SK-MEL-5 (cell line): ENCODE measurements at places on chromosomes 5 and 9.
A peak's percentile ranks its signal among the peaks of the same experiment; 100 is the strongest.

GRCh38 chr5:68315679-68316271 is 100.2 kb downstream of the PIK3R1 start:
- no peak for DNase-seq

- no peak for DNase-seq
These were observed 648.3 kb downstream of the PDE4D start for GRCh38 chr5:59245198-59245597.

DNA sequence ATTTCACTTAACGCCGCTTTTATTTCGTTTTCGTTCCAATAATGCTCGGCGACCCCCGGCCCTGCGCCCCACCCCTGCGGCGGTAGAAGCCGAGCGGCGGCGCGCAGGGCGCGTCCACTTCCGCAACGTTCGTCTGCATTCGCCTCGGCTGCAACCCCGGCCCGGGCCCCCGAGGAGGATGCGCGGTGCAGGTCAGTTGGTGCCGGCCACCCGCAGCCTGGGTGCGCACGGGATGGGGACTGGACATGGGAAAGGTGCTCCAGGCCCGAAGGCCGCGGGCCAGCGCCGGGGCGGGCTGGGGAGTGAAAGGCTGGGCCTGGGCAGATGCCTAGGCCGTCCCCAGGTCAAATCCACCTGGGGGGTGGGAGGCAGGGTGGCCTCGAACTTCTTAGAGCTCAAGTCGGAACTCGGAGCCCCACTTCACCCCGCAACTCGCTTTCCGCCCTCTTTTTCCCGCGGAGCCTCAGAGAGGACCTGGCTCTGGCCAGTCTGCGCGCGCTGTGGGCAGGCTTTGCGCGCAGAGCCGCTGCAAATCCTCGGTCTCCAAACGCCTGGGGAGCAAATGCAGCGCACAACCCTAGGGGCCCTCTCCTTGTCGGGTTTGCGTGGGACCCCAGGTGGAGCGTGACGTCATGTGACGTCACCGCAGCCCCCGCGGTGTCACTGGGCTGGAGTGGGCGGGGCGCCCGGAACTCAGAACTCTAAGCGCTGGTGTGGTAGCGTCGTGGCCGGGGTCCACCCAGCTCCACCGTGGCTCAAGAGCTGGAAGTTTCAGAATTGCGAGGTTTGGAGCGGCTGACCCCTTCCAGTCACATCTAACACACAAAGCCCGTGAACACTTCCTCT is 3.3 kb downstream of the TLX3 start:
- DNase-seq: no peak

GRCh38 chr5:83474161-83474796 is 2.7 kb downstream of the VCAN start:
- peak; percentile 94 for DNase-seq

- no peak for DNase-seq
These were observed 4.6 kb upstream of the SUSD3 start for GRCh38 chr9:93053781-93054331.

- no peak for DNase-seq
These were observed 14.5 kb upstream of the ERGIC1 start for GRCh38 chr5:172819569-172819968.

DNA sequence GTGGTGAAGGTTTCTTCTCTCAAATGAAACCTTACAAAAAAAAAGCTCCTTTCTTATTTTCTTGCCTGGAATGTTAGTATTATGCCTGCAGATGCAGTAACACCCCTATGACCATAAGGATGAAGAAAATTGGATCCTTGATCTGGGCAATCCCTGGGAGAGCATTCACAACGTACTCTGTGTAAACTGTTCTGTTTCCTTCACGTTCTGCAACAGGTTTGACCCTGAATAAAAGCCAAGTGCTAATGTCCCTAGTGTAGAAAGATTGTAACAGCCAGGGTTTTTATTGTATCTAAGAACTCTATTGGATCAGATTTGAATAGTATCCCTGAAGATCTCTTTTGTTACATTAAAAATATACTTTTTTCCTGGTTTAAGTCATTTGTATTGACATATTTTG is 1639.6 kb upstream of the ACO1 start:
- DNase-seq: no peak

DNA sequence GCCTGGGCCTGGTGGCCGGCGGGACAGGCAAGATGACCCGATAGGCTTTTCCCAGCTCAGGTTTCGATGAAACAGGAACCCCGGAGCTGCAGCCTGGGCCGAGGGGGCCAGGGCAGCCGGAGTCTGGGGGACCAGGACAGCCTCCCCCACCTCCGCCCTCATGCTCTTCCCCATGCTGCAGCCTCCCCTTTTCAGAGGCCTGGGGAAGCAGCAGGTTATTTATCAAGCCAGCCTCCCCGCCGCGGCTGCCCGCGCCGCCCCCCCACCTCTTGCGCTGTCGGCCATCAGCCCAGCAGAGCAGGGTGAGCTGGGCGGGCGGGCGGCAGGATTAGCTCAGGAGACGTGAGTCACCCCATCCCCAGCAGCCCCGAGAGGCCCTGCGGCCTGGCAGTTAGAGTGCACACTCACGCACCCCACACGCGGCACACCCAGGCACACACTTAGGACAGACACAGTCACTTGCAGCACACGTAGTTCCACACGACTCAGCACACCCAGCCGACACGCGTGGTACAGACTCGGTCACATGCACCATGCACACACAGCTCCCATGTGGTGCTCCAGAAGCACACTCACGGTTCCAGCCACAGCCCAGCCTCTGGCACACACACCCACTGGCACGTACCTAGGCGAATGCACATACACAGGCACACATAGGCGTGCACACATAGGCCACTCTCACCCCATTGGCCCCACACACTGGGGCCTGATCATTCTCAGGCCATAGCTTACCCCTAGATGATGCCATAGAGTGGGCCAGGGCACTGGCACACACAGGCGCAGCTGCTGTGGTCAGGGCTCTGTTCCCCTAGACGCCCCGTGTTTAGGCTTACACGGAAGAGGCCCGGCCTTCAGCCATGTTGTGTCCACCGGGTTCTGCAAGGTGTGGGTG is 13.0 kb downstream of the CXXC5 start:
- DNase-seq: no peak

DNA sequence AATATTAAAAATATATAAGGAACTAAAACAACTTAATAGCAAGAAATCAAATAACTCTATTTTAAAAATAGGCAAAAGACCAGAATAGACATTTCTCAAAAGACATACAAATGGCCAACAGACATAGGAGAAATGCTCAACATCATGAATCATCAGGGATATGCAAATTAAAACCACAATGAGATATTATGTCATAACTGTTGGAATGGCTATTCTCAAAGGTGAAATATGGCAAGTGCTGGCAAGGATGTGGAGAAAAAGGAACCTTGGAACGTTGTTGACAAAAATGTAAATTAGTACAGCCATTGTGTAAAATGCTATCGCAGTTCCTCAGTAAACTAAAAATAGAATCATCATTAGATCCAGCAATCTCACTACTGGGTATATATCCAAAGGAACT is 468.5 kb downstream of the NFIB start:
- no peak for DNase-seq

- no peak for DNase-seq
These were observed 970.9 kb downstream of the EFNA5 start for GRCh38 chr5:106699796-106700195.

GRCh38 chr9:38309324-38310195 is 82.9 kb upstream of the ALDH1B1 start:
- DNase-seq: no peak

- DNase-seq: peak; percentile 65
These were observed 282.4 kb downstream of the EFNA5 start for GRCh38 chr5:107388141-107388861.

- DNase-seq: no peak
These were observed 35.7 kb upstream of the ALDH1B1 start for GRCh38 chr9:38356851-38357250.

GRCh38 chr5:74257060-74257527 is 383.4 kb downstream of the ENC1 start:
- DNase-seq: no peak

- DNase-seq: peak; percentile 58
These were observed 63.6 kb downstream of the RNF180 start for GRCh38 chr5:64229163-64229774.

DNA sequence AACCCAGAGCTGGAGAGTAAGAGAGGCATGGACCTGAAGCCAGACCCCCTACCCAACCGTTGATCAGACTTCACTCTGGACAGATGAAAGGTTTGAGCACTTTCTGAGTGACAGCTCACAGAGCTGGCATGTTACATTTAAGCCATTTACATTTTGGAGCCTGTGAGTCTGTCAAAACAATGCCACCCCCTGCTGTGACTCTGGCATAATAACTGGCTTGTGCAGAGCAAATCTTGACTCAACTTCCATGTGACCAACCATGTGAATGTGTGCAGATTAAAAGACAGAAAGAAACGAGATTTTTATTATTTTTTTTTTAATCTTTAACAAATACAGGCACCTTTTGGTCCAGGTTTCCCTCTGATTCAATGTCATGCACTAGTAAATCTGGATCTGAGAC is 48.5 kb downstream of the MFAP3 start:
- peak; percentile 48 for DNase-seq

DNA sequence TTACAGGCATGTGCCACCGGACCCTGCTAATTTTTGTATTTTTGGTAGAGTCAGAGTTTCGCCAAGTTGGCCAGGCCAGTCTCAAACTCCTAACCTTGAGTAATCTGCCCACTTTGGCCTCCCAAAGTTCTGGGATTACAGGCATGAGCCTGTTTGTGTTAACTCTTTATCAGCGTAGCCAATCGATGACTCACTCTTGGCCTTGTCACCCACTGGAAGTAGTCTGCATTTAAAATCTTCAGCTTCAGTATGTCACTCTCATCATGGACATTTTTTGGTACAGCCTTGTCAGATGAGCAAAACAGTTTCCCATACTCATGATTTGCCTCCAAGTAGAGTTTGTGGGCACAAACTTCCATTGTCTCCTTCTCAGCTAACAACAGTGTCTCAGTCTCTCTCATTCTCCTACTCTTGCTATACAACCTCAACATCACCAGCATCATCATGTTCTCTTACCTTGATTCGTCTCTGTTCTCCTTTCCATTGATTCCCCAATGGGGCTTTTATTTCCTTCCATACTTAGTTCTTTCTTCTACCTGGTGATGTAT is 22.5 kb downstream of the MUSK start:
- DNase-seq: peak; percentile 5

- DNase-seq: no peak
These were observed 604.9 kb upstream of the PTGER4 start for GRCh38 chr5:40074826-40075225.

DNA sequence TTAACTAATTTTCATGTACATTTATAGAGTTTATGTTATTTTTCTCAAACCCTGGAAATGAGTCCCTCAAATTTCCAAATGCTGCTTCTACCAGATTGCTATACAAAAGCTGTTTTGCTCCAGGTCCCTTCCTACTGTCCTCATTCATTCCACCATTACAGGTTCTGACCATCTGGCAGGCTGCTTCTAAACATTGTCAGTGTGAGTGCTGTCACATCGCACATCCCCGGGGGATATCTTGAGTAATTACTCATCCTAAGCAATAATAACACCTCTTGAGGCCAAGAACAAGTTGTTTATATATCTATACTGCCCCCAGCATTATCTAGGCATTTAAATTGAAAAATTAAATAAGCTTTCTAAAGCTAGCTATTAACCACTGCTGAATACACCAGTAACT is 1675.3 kb upstream of the CDH6 start:
- DNase-seq: no peak

- DNase-seq: no peak
These were observed 55.8 kb upstream of the ZFAND5 start for GRCh38 chr9:72420783-72421182.

GRCh38 chr5:126369995-126370731 is 53.0 kb upstream of the GRAMD2B start:
- peak; percentile 50 for DNase-seq

- DNase-seq: no peak
These were observed 64.5 kb downstream of the CEP120 start for GRCh38 chr5:123358751-123359150.

DNA sequence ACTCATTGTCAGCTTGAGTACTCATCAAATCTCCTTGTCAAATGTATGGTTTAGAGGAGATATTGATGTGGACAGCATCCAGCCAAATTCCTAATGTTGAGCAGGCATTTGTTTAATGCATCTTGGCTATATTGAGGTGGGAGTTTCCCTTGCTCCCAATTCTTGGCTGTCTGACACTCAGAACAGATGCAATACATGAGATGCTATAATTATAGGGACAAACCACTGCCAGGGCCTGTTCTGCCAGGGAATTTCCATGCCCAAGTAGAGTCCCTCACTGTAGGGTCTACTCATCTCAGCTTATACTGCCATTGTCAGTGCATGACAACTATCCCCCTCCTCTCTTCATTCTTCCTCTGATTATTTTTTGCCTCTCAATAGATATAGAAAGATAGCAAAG is 392.0 kb upstream of the KCNN2 start:
- no peak for DNase-seq

GRCh38 chr9:117733465-117733864 is 29.3 kb downstream of the TLR4 start:
- DNase-seq: no peak

DNA sequence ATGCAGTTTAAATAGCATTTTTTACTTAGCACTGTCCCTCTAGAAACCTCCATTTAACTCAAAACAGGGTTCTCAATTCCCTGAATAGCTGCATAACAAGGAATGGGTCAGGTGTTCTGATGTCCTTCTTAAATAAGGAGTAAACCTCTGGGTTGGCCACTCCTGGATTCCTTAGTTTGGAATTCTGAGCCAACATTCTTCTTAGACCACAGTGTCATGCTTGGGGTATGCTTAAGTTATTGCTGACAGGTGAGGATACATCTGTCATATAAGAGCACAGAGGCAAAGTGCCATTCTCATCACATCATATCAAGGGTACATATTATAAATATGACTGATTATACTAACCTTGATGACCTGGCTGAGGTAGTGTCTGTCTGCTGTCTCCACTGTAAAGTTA is 179.9 kb upstream of the SEMA6A start:
- DNase-seq: no peak

- no peak for DNase-seq
These were observed 247.5 kb downstream of the PCSK5 start for GRCh38 chr9:76137931-76138330.

DNA sequence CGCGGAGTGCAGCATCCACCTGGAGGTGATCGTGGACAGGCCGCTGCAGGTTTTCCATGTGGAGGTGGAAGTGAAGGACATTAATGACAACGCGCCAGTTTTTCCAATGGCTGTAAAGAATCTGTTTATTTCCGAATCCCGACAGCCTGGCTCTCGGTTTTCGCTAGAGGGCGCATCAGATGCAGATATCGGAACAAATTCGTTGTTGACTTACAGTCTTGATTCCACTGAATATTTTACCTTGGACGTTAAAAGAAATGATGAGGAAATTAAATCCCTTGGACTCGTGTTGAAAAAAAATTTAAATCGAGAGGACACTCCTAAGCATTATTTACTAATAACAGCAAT is 611 bp downstream of the PCDHA3 start:
- DNase-seq: peak; percentile 54

- peak; percentile 60 for DNase-seq
These were observed 9.5 kb downstream of the CEMIP2 start for GRCh38 chr9:71758785-71759184.

DNA sequence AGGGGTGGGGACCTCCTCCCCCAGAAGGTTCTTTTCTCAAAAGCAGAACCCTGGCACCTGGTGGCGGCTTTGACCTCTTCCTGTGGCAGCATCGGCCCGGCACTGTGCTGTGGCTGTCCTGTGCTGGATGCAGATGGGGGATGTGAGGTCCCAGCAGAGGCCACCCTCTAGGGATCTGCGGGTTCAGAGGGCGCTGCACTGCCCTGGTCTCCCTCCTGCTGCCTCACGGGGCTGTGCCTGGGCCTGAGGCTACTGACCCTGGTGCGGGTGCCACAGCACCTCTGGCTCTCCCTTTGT is 76.6 kb upstream of the CACNA1B start:
- no peak for DNase-seq
